ENCODE measurements at places on chromosomes 2 and 18.

GRCh38 chr2:209721497-209721896, 50.1 kb upstream of the UNC80 start:
- no peak for DNase-seq

- no peak for DNase-seq
Measured at GRCh38 chr2:70468878-70469277, 84.7 kb downstream of the TGFA start.

DNA sequence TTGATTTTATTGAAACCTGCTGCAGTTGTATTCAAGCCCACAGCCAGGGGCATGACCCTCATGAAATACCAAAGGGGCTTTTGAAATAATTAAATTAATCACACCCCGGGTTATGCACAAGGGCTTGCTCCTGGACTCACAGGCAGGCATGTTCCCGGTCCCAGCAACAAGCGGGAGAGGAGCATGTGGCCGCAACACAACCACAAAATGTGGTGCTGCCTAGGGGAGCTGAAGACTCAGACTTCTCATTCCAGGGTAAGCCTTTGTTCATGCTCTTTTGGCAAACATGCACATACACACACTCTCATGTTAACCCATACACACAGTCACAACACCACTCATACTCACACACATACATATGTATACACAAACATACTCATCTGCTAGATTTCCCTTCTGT, 233.7 kb upstream of the SMAD2 start:
- no peak for DNase-seq

DNA sequence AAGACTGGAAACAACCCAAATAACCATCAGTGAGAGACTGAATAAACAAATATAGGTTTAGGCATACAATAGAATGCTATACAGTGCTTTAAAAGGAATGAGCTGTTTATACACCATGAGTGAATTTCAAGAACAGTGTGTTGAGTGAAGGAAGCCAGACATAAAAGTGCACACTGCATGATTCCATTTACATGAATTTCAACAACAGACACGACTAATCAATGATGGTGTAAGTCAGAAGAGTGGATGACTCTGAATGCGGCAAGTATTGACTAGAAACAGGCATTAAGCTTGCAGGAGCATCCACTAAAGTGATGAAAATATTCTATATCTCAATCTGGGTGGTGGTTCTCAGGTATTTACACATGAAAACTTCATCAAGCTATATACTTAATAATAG, 142.7 kb upstream of the SLC39A10 start:
- DNase-seq, result no peak

- no peak for DNase-seq
Measured at GRCh38 chr18:23539911-23540525, 36.7 kb downstream of the RMC1 start.

GRCh38 chr2:234490271-234491091, 6.4 kb downstream of the ARL4C start:
- DNase-seq, result peak; percentile 51

GRCh38 chr18:11468617-11469016, 140.8 kb upstream of the SLC35G4 start:
- DNase-seq, result no peak

GRCh38 chr2:121287956-121288355, 3.0 kb upstream of the TFCP2L1 start:
- no peak for DNase-seq
